LoVo (cell line): ENCODE measurements at places on chromosomes 16 and 17.
A peak's percentile ranks its signal among the peaks of the same experiment; 100 is the strongest.

GRCh38 chr17:82661717-82662683 is 13.8 kb upstream of the WDR45B start:
- no peak for DNase-seq

DNA sequence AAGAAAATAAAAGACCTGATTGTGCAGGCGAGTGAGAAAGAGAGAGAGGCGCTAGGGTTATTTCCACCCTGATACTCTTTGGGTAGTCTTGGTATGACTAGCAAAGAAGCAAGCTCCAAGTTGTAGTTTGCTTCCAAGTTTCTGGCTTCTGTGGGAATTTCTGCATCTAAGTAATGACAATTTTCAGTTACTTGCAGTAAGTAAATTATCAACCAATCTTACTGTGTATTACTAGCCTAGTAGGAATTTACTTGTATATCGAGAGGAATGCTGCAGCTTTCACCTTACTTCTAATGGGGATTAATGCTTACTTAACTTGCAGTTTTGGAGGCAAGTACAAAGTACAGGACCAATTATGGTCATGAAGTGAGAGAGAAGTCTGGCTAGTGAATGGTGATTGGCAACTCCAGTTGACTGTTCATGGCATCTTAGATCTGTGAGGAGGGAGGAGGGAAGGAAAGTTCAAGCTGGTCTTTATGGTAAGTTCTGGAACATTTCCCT is 31.9 kb downstream of the TENT4B start:
- DNase-seq = no peak

DNA sequence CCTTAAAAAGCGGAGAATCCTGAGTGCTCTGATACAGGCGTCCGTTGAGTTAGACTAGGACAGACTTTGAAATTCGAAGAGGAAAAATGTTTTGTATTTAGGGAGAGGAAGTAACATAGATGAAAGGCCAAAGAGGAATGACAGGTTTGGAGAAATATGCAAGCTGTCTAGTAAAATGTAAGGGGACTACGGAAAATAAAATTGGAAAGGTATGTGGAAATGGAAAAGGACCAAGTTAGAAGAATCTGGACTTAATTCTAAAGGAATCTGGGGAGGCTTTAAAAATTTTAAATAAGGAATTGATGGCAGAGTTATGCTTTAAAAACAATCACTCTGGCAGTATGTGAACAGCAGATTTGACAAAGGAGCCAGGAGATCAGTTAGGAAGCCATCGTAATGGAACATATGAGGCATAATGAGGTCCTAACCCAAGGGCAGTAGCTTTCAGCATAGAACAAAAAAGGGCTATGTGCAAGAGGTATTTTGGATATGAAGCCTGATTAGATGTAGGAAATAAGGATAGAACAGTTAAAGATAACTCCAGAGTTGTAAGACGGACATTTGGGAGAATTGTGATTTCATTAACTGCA is 38.3 kb downstream of the CYB561 start:
- DNase-seq = no peak

DNA sequence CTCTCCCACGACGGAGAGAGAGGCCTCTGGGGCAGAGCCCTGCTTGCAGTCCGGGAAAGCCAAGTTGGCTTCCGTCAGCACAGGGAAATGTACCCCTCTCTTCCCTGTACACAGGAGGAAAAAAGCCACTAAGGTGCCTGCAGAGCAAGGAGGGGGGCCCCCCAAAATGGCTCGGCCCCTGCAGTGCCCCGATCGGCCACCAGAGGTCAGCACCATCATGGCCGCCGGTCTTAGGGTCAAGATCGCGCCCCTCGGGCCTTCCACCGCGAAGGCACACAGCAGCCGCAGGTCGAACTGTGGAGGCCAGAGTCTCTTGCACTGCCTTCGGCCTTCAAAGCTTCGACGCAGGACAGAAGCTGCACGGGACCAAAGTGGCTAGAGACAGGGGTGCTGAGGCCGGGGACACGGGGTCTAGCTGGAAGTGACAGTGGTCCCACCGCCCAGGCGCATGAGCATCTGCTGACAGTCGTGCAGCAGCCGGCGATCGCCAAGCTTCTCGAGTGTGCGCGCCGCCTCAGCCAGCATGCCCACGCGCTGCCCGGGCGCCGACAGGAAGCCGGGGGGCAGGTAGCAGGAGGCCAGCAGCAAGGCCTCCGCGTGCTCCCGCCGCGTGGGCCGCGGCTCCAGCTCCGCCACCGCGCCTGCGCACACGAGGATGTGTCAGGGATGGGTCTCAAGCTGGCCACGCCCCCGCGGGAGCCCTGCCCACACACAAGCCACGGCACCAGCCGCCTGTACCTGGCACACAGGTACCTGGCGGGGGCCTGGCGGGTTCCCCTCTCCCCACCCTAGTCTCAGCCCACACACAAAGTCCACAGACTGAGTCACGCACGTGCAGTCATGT is 24.4 kb downstream of the SREBF1 start:
- no peak for DNase-seq

DNA sequence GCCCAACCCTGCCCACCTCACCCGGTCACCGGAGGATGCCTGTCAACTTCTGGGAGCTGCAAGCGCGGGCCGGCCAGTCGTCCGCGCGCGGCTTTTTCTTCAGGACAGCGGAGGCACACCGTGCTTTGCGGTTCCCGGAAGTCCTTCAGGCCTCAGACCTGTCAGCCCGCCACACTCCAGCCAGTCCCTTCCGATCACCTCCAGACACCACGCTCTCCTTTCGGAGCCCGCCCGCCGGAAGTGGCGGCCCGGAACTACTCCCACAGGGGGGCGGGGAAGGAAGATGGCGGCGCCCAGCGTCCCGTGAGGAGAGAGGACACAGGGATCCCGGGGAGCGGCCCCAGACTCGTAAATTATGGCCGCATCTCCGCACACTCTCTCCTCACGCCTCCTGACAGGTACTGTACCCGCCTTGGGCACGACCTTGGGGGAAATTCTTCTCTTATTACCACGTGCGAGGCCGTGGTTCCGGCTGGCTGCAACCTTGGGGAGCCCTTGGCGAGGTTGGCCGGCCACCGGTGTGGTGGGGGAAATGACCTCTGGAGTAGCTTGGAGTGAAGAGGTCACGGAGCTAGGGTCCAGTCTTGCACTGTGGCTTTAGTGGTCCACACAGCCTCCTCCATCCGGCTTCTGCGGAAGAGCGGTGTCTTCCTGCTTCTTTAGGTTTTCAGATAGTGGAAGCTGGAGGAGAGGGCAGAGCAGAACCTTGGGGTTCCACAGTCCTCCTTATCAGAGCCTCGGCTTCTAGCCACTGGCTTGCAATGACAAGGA is at the start of gene COX10:
Gene COX10, plus strand, starts transcription at position 254 of the 771 bp plus-strand sequence. Its CDS starts 102 bp downstream, at position 356.
- DNase-seq = peak; percentile 92

DNA sequence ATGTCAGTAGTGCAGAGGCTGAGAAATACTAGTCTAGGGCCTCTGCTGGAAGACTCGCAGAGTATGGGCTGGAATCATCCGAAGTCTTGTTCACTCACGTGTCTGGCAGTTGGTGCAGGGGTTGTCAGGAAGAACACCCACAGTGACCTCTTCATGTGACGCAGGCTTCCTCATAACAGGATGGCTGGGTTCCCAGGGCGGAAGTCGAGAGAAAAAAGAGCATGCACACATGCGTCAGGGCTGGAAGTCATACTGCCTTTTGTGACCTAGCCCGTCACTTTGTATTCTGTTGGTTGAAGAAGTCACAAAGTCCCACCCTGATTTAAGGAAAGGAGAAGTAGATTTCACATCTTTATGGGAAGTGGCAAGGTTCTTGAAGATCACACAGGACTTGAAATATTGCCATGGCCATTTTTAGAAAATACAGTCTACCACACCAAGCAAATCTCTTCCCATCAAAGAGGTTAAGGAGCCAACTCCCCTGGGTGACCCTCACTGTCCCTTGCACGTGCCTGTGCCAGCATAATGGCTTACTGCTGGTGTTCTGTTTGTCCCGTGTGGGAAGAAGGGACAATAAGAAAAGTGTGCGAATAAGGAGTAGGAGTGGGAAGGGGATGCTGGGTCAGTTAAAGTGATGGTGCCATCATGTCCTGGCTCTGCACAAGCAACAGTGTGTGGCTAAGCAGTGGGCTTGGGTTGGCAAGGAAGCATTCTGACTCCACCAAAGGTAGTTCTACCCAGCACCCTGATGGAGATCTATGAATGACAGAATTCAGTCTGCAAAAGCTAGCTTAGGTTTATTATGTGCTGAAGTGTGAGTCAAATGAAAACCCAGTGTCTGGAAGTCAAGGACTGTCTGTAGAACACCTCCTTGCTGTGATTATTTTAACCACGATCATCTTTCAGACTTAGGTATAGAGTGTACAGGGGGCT is 28.1 kb downstream of the HEATR3 start:
- DNase-seq = no peak

DNA sequence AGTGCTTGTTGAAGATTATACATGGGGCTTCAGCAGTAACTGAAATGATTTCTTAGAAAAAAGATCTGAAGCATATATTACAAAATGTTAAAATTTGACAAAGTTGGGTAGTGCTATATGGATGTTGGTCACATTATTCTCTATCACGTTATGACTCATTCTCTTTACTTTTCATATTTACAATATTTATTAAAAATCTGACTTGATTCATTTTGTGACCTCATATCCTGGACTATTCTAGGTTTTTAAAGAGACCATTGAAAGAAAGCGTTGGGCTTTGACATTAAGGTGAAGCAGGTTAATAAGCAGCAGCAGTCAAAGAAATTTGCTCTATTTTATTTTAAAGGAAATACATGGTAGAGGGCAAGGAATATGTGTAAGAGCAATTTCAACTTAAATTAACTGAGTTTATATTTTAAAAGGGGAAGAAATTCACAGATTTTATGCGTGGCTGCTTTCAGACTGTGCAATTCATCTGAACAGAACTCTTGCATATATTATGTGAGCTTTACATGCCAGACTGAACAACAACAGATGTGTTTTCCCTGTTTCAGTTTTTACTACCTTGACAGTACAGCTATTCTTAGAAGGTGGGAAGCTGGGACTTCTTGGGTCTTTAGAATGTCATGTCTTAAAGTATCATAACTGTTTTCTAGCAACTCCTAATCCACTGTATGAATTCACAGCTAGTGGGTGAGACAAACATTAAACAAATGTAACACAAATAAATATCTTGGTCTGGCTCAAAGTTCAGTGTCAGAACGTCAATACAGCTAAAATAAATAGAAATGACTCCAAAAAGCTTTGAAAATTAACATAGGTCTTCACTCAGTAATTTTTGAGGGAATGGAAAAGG is 10.4 kb upstream of the FAM20A start:
- no peak for DNase-seq

- DNase-seq = no peak
Observed at GRCh38 chr16:87438611-87438985, 46.5 kb downstream of the MAP1LC3B start.

- DNase-seq = no peak
Observed at GRCh38 chr16:58034774-58035173, 9.2 kb downstream of the MMP15 start.

- DNase-seq = no peak
Observed at GRCh38 chr17:17737961-17738894, 57.0 kb downstream of the RAI1 start.

DNA sequence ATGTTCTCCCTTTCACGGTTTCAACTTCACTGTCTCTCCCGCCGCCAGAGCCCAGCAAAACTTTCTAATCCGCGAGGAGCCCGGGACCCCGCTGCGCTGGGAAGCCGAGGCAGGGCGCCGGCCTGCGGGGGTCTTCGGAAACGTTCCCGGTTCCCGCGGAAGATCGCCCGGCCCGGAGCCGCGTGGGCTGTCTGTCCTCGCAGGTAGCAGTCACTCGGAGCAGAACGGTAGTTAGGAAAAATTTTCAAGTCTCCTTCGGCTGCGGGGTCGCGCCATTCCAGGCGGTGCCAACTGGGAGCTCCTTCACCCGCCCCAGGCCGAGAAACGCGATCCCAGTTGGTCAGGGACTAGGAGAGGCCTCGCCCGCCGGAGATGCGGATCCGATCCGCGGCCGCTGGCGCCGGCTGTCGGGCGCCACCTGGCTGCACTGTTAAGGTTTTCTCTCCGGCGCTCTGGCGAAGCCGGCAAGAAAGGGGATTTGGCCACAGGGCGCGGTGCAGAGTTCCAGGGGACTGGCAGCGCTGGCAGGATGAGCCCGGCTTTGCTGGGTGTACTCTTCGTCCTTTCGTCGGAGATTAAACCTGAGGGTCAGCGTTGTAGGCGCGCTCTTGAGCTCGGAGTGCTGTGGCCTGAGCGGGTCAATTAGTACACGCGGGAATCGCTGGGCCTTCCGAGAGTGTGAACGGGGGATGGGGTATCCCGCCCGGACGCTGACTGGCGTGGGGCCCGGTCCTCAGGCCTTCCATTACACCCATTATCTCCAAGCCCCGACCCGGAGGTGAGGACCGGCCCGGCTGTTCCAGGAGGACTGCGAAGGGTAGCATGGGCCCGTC is 135.4 kb downstream of the KCNJ12 start:
- peak; percentile 62 for DNase-seq

DNA sequence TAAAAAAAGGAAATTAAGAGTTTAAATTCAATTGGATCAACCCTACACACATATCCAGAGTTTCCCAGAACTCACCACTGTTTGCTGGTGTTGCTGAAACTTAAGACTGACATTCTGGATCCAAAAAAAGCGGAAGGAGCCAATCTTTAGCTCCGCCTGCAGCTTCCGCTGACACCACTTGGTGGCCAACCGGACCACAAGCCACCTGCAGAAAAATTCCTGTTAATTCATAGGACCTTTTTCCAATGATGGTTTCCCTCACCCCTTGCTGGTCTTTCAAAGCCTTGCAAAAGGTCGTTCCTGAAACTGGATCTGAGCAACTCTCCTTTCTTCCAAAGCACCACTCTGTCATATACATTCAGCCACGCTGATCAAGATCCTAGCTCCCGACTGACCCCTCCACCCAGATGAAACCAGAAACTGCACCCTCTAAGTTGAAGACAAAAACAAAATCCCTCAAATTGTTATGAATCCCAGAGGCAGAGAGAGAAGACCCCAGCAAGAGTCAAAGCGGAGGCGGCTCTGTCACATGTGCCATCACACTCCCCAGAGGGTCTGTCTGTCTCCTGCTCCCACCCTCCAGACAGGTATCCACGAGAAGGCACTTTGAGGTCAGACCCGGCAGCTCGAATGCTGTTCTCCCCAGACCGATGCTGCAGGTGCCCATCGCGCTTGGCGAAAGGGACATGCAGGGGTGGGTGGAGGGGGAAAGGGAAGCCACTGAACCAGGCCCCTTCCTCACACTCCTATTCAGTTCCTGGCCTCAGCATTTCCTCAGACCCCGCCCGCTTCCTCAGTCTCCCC is 773 bp downstream of the BLTP2 start:
- peak; percentile 66 for DNase-seq

GRCh38 chr17:68391561-68392268 is 65.6 kb downstream of the WIPI1 start:
- DNase-seq = no peak

GRCh38 chr17:39951924-39952679 is 10.7 kb upstream of the GSDMA start:
- no peak for DNase-seq

- DNase-seq = no peak
Observed at GRCh38 chr16:24018485-24018884, 182.7 kb downstream of the PRKCB start.

- peak; percentile 60 for DNase-seq
Observed at GRCh38 chr17:38508954-38509771, 80.9 kb downstream of the ARHGAP23 start.

GRCh38 chr16:59632276-59632855 is 898.2 kb upstream of the GOT2 start:
- DNase-seq = no peak

DNA sequence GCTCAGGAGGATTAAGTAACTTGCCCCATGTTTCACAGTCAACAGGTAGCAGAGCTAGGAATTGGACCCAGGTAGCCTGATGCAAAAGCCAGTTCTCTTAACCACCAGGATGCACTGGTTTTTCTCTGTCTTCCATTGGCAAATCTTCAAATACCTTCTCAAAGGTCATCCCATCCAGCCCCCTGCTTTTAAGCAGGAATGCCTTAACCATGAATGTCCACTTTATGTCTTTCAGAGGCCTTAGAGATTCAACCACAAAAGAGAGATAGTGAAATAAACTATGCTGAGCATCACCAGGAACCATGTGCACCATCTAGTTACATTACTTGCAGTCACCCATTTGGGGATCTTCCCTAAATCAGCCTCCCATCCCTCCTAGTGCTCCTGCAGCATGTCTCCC is 94.3 kb downstream of the C17orf67 start:
- no peak for DNase-seq
